ENCODE measurements at places on chromosomes 5 and 9.

GRCh38 chr9:13804532-13804931 is 509.4 kb downstream of the NFIB start:
- no peak for DNase-seq

DNA sequence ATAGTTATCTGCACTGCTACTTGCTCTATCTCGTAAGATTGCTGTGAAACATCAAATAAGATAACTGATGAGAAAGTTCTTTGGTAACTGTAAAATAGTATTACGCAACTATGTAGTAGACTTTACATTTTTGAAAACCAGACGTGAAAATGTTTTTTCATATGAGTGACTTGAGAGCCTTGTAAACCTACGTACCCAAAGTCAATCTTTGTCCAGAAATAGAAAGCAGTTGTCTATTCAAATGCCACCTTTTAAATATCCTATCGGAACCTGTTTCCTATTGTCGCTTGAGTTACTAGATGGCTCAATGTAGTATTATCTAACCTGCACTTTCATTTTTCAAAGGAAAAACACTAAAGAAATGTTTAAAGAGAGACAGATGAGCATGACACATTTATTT is 1.6 kb downstream of the FNIP1 start:
- no peak for DNase-seq

DNA sequence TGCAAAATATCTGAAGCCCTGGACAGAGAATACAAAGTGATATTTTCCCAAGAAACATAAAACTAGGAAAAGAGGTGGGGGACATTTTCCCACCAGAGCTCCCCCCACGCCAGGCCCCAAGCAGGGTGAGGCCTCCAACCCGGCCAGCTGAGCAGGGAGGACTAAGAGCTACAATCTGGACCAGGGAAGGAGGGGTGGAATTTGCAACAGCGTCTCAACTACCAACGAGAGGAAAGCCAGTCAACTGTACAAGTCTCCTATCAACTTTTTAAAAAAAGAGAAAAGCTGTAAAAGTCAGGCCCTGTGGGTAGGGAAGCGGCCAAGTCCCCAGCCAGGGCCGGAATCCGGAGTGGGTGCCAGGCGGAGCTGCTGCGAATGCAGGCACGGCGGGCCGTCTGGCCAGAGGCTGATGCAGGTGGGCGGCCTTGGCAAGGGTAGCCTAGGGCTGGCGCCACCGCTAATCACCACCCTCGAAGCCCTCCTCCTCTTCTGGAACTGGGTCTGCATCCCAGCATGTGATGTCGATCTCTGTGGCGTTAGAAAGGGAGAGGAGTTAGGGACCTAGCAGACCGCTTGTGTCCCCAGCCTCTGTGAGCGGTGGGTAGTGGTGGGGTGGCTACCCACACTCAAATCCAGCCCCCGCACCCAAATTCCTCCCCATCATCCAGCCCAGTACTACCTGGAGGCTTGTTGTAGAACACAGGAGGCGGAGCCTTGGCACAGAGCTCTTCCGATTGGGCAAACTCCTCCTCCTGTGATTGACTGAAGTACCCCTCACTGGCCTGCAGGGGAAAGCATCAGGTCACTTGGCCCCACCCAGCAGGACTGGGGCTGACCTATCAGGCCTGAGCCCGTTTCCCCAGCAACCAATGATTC is 10.6 kb downstream of the PRR7 start:
- no peak for DNase-seq

DNA sequence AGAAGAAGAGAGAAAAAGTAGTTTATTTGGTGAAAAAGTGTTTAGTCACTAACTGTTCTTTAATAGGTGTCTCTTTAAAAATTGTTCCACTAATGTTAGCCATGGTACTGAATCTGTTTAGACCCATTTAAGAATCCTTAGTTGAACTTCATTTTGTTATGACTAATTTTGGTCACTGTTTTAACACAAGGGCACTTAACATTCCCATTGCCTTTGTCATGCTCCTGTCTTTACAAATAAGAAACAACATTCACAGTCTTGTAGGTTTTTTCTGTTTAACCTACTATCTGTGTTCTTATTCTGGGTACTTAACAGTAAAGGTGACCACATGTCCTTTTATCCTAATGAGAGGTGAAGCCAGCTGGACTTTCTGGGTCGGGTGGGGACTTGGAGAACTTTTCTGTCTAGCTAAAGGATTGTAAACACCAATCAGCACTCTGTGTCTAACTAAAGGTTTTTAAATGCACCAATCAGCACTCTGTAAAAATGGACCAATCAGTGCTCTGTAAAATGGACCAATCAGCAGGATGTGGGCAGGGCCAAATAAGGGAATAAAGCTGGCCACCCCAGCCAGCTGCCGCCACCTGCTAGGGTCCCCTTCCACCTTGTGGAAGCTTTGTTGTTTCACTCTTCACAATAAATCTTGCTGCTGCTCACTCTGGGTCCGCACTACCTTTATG is 116.7 kb downstream of the WDR70 start:
- no peak for DNase-seq

- DNase-seq: no peak
Observed at GRCh38 chr9:127225801-127226625, 38.6 kb upstream of the GARNL3 start.

- no peak for DNase-seq
Observed at GRCh38 chr9:18319918-18320445, 154.0 kb upstream of the ADAMTSL1 start.
